Adipocyte (in vitro differentiated cells): ENCODE measurements at places on chromosomes 7 and 10.

DNA sequence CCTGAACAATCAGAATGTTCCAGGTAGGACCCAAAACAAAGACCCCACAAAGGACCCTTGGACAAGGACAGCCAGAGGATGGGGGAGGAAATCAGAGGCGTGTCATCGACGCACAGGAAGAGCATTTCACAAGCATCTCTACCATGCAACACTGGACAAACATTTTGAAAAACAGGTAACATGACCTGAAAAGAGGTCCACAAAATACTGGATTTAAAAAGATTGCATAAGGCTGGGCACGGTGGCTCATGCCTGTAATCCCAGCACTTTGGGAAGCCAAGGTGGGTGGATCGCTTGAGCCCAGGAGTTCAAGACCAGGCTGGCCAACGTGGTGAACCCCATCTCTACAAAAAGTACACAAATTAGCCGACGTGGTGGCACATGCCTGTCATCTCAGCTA is 60.5 kb upstream of the RNF32 start:
- no peak for DNase-seq

GRCh38 chr10:121375172-121375571 is 223.1 kb downstream of the FGFR2 start:
- no peak for DNase-seq

DNA sequence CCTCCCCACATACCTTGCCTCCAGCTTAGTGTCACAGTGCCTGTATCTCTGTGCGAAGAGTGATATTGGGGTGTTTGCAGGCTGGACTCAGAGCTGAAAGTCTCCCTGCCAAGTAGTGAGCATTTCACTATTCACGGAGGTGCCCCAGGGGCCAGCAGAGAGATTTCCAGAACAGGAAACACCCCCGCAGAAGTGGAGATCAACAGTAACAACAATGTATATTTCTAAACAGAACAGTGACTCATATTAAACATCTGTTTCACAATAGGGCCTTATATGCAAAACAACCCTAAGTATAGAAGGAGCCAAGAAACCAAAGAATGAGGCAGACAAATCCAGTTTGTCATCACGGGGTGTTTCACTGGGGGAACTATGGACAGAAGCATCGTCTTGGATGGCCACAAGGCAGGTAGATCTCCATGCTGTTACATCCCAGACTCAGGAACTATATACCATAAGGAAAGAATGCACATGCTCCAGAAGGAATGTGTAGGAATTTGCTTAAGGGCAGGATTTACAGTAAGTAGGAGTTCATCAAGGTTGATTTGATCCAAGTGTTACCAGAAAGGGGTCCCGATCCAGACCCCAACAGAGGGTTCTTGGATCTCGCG is 29.3 kb upstream of the CCL24 start:
- peak; percentile 93 for DNase-seq

DNA sequence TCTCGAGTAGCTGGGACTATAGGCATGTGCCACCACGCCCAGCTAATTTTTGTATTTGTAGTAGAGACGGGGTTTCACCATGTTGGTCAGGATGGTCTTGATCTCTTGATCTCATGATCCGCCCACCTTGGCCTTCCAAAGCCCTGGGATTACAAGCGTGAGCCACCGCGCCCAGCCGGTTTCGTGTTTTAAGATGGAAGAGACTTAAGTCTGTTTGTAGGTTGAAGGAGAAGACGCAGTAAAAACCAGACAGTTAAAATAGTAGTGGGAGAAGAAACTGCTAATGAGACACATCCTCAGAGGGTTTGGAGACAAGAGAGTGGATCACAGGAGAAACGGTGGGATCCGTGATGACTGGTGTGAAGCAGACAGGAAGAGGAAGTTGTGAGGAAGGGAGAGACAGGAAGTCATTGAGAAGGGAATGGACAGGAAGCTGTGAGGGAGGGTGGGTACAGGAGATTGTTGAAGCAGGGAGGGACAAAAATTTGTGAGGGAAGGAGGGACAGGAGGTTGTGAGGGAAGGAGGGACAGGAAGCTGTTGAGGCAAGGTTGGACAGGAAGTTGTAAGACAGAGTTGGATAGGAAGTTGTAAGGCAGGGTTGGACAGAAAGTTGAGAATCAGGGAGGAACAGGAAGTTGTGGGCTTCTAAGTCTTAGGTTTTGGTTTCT is 115.5 kb downstream of the WDFY4 start:
- DNase-seq, result no peak

GRCh38 chr10:32175629-32176028 is 119.4 kb upstream of the KIF5B start:
- DNase-seq, result no peak

- DNase-seq, result no peak
Measured at GRCh38 chr7:25408012-25408687, 179.9 kb upstream of the NPVF start.

DNA sequence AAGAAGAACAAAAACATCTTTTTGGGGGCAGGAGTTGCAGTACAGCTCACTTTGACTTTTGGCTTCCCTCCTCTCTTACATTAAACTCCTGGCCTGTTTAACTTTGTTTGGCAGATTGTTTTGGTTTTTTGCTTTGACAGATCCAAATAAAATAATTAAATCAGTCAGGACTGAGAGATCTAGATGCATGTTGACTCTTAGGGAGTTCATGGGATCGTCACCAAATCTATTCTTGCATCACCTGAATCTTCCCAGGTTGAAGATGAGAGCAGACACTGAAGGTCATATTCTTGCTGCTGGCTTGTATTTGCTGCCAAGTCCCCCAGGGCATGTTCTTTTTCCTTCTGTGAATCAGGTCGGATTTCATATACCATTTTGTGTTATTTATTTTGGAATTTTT is 759.4 kb downstream of the CNTNAP2 start:
- DNase-seq, result peak; percentile 65

DNA sequence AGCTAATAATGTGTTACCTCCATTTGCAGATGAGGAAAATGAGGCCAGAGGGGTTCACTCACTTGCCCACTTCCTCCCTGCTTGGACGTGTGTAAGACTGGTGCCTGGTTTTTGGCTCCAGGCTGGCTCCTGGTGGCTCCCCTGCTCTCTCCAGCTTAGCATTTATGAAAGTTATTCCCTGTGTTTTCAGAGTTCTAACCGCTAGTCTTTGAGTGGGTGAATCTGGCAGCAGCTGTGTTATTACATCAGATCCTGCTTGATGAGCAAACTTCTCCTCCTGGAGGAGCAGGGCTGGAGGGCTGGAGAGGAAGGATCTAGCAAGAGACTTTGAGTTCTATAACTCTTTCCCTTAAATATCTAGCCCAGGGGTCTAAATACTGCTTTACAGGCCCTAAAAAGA is 80.9 kb upstream of the AGBL3 start:
- peak; percentile 88 for DNase-seq

- peak; percentile 87 for DNase-seq
Measured at GRCh38 chr7:25009257-25009656, 29.3 kb upstream of the OSBPL3 start.

GRCh38 chr7:83469491-83469890 is 179.4 kb downstream of the SEMA3E start:
- no peak for DNase-seq

GRCh38 chr10:6204063-6204340 is 1.3 kb downstream of the PFKFB3 start:
- DNase-seq, result peak; percentile 54

DNA sequence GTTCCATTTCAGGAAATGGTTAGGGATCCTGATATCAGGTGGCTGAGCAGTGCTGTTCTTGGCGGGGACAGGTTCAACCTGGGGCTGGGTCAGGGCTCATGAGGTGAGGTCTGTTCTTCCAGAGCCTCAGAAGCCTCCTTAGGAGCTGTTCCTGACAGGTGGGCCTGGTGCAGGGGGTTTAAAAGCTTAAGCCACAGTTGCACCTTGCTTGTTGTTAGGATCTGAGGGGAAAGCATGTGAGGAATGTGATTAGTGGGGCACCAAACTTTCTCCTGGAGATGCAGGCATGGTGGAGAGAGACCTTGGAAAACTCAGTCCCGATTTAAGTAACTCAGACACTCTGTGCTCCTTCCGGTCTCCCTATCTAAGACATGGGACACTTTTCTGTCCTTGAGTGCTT is 18.7 kb upstream of the CRHR2 start:
- no peak for DNase-seq

- no peak for DNase-seq
Measured at GRCh38 chr7:150738591-150739001, 1.4 kb downstream of the GIMAP5 start.
